ENCODE measurements at places on chromosomes 5 and 9.

- DNase-seq, result no peak
Observed at GRCh38 chr5:39661026-39661779, 236.4 kb upstream of the DAB2 start.

DNA sequence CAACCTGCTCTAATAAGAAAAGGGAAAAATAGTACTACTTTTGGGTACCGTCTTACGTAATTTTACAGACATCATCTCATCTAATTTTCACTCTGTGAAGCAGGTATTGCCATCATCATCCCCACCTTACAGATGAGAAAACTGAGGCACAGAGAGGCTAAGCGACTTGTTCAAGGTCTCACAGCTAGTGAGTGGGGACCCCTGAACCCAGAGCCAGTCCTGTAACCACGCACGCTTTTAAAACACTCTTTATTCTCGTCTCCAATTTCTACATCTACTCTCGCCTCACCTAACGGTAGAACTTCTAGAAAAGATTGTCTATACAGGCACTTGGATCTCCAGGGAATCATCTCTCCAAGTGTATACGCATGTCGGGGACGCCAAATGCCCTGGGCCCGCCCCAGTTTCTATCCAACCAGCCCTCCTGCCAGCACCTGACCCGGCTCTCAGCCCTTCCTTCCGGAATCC lies 1.5 kb upstream of the TRAF1 start:
- peak; percentile 35 for DNase-seq

GRCh38 chr5:18000744-18001143 lies 366.5 kb downstream of the TAF11L14 start:
- DNase-seq, result no peak

DNA sequence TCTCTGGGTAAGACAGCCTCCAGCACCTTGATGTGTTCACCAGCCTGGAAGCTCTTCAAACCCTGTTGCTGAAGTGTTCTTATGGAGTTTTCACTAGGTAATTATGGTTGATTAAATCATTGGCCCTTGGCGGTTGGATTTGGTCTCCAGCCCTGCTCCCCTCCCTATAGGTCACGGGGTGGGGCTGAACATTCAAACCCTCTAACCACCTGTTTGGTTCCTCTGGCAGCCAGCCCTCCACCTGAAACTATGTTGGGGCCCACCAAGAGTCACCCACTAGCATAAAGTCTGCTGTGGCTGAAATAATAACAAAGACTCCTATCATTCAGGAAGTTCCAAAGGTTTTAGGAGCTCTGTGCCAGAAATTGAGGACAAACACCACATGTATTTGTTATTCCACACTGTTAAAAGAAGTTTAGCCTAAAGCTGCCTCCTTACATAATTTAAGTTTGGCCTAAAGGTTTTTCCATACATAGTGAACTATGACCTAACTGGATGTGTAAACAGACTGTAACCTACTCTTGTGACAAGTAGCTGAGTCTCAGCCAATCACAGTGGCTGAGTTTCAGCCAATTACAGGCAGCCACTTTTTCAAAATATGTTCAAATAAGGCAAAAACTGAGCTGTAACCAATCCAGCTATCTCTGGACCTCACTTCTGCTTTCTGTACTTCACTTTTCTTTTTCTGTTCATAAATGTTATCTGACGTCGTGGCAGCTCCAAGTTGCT lies 34.8 kb downstream of the TMEM252 start:
- DNase-seq, result no peak

- no peak for DNase-seq
Observed at GRCh38 chr5:4038994-4039393, 443.4 kb downstream of the IRX1 start.

GRCh38 chr9:37908283-37908682 lies 4.4 kb upstream of the SLC25A51 start:
- DNase-seq, result no peak

DNA sequence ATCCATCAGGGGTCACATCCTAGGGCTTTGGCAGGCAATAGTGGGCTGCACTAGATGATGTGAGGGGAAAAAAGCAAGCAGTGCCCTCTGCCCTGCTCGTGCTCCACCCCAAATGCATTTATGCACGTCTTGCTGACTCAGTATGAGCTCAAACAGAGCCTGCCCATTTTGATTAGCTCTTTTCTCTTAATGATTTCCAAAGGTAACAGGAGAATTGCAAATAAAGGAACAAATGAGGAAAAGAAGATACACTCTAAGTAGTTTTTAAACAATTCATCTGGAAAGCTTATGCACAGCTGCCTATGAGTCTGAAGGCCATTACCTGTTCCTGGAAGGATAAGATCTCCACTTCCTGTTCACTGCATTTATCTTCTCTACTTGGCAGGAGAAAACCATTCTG lies 364.2 kb downstream of the TMEM232 start:
- DNase-seq, result no peak

DNA sequence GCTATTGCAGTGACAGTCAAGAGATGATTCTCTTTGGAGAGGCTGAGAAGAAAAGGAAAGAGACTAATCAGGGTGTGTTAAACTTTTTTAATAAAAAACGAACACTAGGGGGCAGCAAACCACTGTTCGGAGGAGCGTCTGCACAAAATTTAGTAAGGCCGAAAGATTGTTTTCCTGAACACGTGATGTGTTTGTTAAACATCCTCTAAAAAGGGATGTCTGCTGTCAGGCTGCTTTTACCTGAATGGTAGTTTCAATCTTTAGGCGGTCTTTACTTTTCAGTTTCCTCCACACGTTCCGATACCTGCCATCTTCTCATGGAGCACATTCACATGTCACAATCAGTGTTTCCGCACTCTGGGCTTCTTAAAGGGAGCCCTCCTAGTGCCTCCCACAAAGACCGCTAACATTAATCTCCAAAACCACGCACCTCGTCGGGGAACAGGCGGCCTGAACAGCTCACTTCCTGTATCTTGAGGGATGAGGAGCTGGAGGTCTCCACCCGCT lies 125.2 kb downstream of the GPBP1 start:
- DNase-seq, result peak; percentile 89

DNA sequence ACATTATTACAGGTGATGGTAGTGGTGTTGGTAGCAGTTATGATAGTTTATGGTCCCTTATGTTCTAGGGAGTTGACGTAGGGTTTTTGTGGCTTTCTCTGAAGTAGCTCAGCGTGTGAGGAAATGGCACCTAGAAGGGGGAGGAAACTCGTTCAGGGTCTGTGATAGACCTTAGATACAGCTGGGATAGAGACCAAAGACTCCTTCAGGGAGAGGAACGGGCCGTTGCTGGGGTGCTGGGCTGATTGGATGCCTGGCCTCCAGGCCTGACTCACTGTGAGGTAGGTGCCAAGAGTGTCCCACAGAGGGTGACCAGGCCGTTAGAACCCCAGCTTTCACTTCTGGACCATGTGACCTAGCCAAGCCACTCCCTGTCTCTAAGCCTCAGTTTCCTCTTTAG lies 96.6 kb downstream of the DAB2IP start:
- DNase-seq, result no peak

DNA sequence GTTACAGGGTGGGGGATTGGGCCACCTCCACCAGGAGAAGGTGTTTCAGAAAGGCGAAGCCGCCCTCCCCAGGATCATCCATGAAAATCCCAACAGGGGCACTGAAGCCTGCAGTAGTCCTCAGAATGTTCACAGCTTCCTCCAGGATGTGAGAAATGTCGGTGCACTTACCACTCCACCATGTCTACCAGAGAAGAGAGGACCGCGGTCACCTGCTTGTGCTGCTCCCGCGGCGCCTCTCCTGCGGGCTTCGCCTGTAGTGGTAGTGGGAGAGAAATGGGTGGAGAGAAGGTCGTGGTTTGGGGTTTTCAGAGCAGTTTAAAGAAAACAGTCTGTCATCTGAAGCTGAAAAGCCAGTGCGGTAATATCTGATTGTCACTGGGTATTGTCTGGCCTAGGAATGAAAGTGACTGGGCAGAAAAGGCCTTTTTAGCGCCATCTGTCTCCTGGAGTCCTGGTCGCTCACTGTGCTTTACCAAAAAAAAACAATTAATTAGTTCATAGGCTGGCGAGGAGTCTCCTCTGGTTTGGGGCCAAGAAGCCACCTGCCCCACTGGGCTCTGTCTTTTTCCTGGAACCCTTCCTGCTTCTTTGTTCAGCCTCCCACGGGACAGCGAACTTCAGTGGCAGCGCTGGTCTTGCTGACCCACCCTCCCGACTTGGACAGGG lies 23.0 kb upstream of the PPP1R26 start:
- no peak for DNase-seq

DNA sequence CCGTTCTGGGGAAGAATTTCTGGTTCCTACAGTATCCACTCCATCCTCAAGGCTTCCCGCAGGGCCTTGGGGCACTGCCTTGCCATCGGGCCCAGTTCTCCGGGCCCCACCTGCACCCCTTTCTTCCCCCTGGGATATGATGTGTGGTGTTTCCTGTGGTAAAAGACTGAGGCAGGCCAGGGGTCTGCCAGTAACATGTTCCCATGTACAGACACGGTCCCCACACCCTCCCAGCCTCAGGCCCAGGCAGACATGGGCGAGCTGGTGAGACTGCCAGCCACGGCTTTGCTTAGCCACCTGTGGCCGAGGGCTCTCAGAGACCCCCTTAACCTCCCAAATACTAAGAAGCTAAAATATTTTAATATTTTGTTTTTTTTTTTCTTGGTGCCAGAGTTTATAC lies 46.0 kb downstream of the NDST1 start:
- no peak for DNase-seq

GRCh38 chr9:122134822-122135528 lies 24.6 kb downstream of the NDUFA8 start:
- DNase-seq, result no peak

GRCh38 chr5:106757672-106758071 lies 913.1 kb downstream of the EFNA5 start:
- no peak for DNase-seq

DNA sequence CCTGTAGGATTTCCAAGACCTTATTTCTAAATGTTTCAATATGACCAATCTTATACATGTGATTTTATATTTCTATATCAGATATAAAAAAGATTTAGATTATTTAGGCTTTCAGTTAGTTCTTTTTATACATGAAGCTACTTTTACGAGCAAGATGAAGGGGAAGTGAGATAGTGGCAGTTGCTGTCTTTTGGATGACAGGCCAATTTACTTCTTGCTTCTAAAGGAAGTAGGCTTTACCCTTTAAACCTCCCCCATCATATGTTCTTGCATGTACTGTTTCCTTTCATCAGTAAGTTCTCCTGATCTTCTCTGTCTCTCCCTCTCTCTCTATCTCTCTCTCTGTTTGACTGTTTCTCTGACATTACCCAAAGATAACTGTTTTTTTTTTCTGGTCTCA lies 4.0 kb upstream of the TYRP1 start:
- DNase-seq, result no peak

DNA sequence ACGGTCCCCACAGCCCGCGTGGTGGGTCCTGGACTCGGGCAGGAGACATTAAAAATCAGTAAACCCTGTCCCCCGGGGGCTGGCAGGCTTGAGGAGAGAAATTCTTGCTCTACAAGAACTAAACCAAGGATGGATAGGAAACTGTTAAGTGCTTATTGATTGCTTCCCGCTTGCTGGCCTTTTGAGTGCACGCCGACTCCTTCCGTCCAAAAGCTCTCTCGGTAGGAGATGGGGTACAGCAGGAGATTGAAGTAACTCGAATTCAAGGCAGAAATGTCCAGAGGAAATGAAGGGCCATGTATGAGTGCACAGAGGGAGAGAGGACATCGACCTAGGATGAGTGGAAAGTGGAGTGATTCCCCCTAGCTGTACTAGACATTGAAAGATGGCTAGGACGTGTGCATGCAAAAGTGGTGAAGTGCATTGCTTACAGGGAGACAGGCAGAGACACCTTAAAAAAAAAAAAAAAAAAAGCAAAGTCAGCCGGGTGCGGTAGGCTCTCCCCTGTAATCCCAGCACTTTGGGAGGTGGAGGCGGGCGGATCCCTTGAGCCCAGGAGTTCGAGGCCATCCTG lies 923 bp downstream of the RECK start:
- peak; percentile 51 for DNase-seq

- DNase-seq, result no peak
Observed at GRCh38 chr5:61995486-61995885, 310.5 kb upstream of the KIF2A start.

GRCh38 chr9:114389612-114390368 lies 2.0 kb upstream of the AKNA start:
- no peak for DNase-seq

- no peak for DNase-seq
Observed at GRCh38 chr9:110143485-110143884, 64.5 kb downstream of the C9orf152 start.

GRCh38 chr5:61148515-61148914 lies 13.8 kb downstream of the SMIM15 start:
- no peak for DNase-seq

GRCh38 chr9:93635186-93636107 lies 59.1 kb downstream of the PHF2 start:
- no peak for DNase-seq

GRCh38 chr5:78317515-78317914 lies 23.0 kb upstream of the AP3B1 start:
- DNase-seq, result no peak

- DNase-seq, result peak; percentile 54
Observed at GRCh38 chr9:136539427-136540421, 6.1 kb downstream of the NOTCH1 start.

- DNase-seq, result no peak
Observed at GRCh38 chr5:1180841-1181271, 20.5 kb upstream of the SLC6A19 start.

GRCh38 chr5:126461838-126462237 lies 38.6 kb downstream of the GRAMD2B start:
- DNase-seq, result no peak

GRCh38 chr9:126499005-126499910 lies 114.5 kb upstream of the LMX1B start:
- no peak for DNase-seq

GRCh38 chr9:129455151-129455995 lies 165.5 kb downstream of the C9orf50 start:
- no peak for DNase-seq

- DNase-seq, result no peak
Observed at GRCh38 chr9:36864491-36865410, 169.3 kb downstream of the PAX5 start.

DNA sequence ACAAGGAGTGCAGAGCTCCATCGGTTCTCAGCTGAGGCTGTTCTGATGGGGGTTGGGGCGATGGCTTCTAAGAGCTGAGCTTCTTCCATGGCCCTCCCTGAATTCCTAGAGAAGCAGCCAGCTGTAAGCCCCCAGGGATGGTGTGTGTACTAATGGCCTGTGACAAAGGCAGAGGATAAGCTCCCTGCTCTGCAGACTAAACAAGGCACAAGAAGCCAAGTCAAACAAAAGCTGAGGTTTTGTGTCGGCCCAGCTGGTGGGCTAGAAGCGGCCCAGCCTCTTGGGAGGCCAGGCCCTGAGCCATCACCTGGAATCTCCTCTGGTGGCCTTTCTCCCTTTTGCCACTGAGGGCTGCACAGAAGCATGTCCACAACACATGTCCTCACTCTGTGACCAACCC lies 75.0 kb upstream of the XPA start:
- no peak for DNase-seq

DNA sequence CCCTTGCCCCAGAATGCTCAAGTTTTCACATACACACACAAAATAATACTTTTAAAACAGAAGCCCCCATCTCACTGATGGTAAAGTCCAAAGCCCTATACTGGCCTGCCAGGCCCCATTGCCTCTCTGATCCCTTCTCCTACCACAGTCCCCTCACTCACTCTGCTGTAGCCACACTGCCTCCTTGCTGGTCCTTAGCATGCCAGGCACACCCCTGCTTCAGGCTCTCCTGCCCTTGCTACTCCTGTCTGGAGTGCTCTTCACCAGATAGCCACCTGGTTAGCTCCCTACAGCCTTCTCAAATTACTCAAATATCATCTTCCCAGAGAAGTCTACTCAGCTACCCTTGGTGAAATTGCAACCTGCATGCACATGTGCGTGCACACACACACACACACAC lies 177.5 kb downstream of the C5orf15 start:
- no peak for DNase-seq
